ENCODE measurements at places on chromosomes 2 and 18.

DNA sequence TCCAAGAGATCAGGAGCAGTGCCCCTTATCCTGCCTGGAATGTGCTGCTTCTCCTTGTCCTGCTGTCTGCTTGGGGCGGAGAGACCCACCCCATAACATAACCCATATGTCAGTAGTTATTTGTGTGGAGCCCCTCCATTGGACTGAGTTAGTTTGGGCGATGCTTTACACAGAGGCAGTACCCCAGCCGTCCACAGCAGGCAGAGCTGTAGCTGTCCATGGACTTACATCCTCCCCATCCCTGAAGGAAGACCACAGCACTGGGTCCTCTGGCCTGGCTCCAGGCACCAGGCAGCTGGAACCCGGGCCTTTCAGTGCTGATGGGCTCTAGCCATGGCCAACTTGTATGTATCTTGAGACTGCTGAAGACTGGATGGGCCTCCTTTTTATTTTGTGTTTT, 20.3 kb downstream of the GKN2 start:
- DNase-seq = no peak

GRCh38 chr18:23844991-23845680, 155.9 kb downstream of the LAMA3 start:
- no peak for DNase-seq

- no peak for DNase-seq
Measured at GRCh38 chr18:58544616-58545337, 84.1 kb downstream of the ALPK2 start.

DNA sequence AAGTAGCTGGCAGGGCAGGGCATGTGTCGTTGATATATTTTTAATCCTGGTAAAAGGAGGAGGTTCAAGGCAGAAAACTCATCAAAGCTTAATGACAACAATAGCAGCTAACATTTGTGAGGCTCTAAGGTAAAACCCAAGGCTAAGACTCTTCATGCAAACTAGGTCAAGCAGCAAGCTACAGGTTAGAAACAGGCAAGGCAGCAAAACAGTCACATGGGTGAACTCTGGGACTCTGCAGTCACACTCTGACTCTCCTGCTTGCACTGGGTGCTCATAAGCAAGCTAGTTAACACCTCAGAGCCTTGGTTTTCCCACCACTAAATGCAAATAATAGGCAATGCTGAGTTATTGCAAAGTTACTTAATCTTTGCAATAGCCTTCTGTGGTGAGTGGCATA, 7.9 kb downstream of the IL1RN start:
- no peak for DNase-seq

DNA sequence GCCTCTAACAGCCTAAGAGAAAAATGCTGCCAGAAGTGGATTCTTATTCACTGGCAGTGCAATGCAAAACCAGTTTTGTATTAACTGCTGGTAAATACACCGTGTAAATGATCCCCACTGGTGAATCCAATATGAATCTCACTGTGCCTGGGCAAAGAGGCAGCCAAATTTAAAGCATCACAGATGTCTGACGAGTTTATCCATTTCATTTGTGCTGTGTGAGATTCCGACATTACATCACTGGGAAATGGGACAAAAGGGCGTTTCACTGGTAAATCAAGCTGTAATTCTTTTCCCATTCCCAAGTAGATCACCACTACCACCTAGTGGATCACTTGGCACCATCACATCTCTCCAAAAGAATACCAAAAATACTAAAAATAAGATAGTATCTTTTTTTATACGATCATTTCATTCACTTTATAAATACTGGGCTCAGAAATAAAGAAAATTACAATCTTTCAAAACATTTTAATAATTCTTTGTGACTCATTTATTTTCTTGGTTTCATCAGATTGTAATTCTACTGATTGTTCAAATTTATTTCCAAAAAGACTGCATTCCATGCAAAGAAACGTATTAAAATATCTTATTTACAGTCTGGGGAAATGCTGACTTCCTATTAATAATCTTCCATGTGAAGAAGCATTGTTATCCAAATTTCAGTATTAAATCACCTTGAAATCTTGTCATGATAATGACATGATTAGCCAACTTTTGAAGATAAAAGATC, 125.6 kb downstream of the GRB14 start:
- DNase-seq = no peak

DNA sequence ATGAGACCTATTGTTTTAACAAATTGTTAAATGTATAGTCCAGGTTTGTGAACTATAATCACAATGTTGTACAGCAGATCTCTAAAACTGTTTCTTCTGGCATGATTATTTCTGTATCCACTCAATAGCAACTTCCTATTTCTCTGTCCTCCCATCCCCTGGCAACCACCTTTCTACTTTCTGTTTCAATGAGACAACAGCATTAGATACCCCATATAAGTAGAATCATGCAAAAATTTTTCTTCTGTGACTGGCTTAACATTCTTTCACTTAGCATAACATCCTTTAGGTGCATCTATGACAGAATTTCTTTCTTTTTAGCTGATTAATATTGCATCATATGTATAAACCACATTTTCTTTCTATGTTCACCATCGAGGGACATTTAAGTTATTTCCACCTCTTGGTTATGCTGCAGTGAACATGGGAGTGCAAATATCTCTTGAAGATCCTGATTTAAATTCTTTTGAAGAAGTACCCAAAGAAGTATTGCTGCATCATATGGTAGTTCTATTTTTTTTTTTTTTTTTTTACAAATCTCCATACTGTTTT, 713.5 kb downstream of the LRP1B start:
- no peak for DNase-seq

- no peak for DNase-seq
Measured at GRCh38 chr2:28513097-28513496, 17.2 kb downstream of the PLB1 start.

- DNase-seq = no peak
Measured at GRCh38 chr2:60530660-60531281, 22.7 kb downstream of the BCL11A start.

GRCh38 chr2:212929116-212929515, 222.3 kb downstream of the IKZF2 start:
- no peak for DNase-seq

- DNase-seq = no peak
Measured at GRCh38 chr2:167212014-167212648, 323.9 kb downstream of the XIRP2 start.

DNA sequence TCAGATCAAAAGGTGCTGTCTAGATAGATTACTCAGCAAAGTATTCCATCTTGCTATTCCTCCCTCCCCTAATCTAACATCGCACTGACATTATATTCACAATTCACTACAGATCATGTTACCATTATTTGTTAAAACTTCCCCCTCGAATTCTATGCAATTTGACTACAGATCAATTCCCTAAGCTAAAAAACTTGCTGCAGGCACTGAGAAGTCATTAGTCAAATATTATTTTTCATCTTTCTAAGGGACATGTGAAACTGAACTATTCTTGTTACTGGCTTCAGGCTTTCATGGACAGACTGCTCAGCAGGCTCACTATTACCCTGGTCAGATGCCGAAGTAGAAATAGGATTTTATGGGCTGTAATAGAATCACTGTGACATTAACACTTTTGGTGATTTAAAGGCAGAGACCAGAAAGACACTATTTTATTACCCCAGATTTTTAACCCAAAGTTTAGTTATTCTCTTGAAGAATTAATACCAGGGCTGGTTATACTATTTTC, 15.1 kb downstream of the MYL1 start:
- DNase-seq = no peak

DNA sequence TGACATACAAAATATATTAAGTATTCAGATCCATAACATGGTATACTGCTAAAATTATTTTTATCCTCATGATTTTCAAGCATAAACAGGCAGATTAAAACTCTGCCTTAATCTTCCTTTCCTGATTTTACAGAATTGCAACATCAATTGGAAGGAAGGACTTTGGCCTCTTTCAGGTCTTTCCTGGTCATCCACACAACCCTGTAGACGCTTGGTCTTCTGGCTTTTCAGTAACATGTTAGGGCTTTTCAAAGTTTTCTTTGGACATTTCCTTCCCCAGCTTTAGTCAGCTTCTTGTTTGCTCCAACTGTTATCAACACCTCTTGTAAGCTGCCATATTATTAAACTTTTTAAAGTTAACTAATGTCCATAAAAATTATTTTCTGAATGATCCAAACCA, 1364.9 kb upstream of the NRXN1 start:
- DNase-seq = no peak

DNA sequence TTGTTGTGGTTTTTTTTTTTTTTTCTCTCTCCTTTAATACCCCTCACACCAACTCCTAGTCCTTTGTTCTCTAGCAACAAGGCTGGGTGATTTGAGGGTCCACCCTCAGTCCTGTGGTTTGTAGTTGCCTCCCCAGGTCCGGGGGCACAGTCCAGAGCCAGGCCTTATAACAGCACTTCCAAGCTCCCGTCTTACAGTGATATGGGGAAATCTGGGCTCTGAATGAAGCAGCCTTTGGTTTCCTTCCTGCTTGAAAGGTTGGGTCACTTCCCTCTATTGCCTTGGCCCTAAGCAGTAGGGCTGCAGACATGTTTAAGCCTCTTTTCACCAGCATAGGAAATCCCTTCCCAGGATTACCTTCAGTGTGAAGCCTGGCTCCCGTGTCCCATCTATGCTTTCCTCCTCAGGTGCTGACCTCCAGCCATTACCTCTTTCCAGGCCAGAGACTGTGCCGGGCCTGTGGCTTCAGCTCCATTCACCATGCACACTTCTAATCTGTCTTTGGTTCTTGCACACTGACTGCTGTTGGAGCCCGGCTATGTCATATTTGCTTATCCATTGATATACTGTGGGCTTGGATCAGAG, 21.2 kb upstream of the NTSR2 start:
- no peak for DNase-seq

DNA sequence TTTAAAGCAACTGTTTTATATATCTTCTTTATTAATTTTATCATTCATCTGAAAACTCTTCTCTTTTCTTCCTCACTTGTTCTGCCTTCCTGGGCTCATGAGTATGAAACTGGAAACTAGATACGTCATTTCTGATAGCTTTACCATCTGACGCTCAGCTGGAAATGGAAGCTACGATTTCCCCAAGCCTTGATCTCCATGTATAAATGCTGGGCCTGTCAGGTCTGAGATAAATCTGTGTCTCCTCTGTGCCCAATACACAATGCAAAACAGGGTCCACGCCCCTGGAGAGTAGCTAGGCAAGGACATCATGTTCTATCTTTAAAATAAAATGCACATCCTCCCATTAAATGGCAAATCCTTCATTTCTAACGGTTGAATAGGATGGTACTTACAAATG, 238.4 kb downstream of the AFF3 start:
- DNase-seq = no peak

DNA sequence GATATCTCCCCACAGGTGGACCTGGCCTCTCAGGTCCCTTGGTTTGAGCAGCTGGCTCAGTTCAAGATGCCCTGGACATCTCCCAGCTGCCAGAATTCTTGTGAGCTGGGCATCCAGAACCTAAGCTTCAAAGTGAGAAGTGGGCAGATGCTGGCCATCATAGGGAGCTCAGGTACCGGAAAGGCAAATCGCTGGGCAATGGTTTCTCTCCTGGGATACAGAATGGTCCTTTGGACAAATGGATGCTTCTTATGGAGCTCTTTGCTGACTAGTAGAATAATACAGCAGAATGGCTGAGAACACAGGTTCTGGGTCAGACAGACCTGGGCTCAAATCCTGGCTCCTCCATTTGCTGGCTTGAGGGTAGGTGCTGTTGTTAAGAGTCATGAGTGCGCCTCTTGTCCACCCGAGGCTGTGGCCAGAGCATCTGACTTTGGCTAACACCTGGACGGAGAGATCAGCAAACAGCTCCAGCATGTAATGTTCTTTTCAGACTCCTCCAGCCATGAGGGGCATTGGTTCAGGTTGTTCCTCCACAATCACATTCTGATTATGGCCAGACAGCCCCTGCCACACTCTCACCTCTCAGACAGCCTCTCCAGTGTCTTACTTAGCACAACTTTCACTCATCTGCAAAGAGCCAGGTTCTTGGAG, 7.5 kb downstream of the ABCG8 start:
- no peak for DNase-seq

DNA sequence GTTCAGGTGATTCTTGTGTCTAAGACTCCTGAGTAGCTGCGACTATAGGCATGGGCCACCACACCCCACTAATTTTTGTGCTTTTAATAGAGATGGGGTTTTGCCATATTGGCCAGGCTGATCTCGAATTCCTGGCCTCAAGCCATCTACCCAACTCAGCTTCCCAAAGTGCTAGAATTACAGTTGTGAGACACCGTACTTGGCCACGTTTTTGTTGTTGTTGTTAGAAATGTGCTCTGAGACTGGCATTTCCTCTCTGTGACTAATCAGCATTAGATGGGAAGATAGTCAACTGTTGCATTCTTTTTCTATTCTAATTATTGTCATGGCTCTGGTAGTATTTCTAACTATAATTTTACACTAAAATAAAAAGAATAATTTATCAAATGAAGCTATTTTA, 191.7 kb downstream of the CAMKMT start:
- no peak for DNase-seq

DNA sequence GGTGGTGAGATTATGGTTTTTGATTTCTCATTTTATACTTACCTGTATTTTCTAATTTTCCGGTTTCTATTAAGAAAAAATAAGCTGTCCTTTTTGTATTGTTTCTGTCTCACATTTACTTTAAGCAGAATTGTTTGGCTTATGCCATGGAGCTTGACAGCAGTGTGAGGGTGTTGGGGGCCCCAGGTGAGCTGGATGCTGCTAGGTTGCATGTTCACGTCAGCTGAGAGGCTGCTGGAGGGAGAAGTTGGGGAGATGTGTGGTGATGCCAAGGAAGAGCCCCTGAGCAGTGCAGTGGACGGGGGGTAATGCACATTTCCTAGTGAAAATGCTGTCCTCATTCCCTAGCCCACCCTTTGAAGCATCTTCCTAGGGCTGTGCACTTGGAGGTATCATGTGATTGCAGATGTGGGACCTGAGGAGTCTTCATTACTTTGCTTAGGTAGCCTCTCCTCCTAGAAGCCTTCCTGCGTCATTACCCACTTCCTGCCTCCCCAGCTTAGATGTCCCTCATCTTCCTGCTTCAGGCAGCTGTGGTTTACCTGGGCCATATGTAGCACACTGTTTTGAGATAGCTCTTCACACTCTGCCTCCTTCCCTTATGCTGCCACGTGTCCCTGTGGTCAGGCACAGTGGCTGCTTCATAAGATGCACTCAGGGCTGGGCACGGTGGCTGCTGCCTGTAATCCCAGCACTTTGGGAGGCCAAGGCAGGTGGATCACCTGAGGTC, 16.2 kb downstream of the ATG16L1 start:
- DNase-seq = peak; percentile 53

DNA sequence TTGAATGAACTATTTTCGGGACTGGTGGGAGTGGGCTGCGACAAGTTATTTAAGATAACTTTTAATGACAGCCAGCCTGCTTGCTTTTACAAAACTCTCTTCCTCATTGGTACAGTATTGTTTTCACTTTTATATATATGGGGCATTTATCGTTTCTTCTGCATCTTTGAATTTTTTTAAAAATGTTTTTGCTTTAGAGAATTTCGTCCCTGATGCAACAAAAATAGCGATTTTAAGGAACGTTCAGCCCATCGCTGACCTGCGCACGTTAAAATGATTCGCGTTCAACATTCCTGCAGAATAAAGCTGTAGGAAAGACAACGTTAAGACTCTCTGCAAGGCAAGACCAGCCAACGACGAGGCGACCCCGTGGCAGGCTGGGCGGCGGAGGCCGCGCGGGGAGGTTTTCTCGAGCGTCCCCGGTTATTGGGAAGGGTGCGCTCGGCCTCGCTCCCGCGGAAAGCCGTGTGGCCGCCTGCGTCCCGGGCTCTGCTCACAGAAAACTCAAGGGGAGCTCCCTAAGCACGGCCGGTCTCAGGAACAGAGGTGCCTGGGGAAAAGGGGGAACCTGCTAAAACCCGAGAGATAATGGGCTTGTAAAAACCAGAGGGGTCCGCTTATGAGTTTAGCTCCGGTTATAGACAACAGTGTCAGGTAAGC, 3.0 kb downstream of the PAX8 start:
- DNase-seq = no peak

Measured in stimulated activated CD8-positive, alpha-beta memory T cell treated with anti-CD3 and anti-CD28 coated beads, Interleukin-15, amount 100 ng/mL, for 4 hours (primary cell).